Right ventricle myocardium superior (tissue), 1 donor: ENCODE measurements at places on chromosomes 6 and 20. TPM values are rescaled to one million over a fixed set of nuclear protein-coding genes. Genes with fewer than 3 reads are reported as not detected.
A peak's percentile ranks its signal among the peaks of the same experiment; 100 is the strongest.

Gene PNLDC1
- not detected for total RNA-seq

- no peak for DNase-seq
These were observed 29.7 kb downstream of the MTRES1 start for GRCh38 chr6:107057679-107058078.

GRCh38 chr6:13368079-13368730, 39.9 kb upstream of the TBC1D7 start:
- DNase-seq: no peak

Gene TAAR5
- total RNA-seq: not detected

Gene TRDN
- total RNA-seq: 370 TPM

Gene MAP7
- total RNA-seq: 2.1 TPM

- no peak for DNase-seq
These were observed 97.4 kb downstream of the EPB41L2 start for GRCh38 chr6:130965656-130966055.

- DNase-seq: no peak
These were observed 7.8 kb downstream of the DLGAP4 start for GRCh38 chr20:36313926-36314325.

DNA sequence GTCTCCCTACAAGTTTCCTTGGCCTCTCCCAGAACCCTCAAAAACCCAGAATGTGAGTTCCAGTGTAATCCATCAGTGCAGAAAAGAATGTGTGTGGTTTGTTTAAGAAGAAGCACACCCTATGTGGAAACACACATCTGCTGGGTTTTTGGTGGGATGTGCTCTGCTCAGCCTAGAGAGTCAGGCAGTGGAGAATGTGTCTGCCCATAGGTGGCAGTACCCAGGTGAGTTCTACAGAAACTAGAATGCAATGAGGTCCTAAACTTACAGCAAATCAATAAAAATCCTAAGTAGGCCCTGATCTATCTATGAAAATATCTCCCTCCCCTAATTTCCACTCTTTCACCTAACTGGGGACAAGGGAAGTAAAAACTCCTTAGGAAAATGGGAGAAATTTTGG, 437.3 kb downstream of the DHX35 start:
- DNase-seq: no peak

Gene SCGN
- total RNA-seq: 1.2 TPM

DNA sequence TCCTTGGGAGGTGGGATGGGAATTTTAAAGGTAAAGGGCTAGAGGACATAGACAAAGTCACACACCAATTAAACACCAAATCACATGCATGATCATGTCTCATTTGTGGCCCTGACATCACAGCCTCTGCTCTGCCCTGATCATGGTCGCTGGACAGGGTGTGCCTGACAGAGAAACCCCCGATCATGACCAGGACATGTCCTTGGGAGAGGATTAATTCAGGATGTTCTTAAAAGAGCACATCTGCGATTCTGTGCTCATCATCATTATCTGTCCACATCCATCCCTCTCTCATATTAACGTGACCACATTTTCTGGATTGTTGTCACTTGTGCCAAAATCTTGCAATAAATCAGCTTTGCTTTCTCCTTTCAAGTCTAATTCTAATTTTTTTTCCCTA, 7.7 kb upstream of the PBOV1 start:
- no peak for DNase-seq

Gene LINC00237
- not detected for total RNA-seq

Gene MOG
- total RNA-seq: 10.3 TPM

- DNase-seq: peak; percentile 61
These were observed 22.7 kb upstream of the ZNF184 start for GRCh38 chr6:27495386-27496135.

DNA sequence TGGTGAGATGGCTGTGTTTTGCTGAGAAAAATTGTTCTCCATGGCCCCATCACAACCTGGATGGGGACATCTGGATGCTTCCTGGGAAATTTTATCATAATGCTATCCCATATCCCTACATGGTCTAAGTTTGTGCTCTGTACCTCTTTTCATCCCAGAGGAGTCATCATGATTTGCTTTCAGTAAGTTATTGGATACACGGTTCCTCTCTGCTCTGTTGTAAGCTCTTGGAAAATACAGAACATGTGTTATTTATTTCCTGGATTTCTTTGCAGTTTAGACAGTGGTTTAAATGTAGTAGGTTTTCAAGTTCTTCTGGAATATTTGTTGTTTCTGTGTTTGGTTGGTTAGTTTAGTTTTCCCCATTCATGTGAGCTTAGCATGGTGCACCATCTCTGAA, 129.2 kb upstream of the ECI2 start:
- DNase-seq: no peak

Gene WDR27
- 9.0 TPM for total RNA-seq

Gene SMAP1
- total RNA-seq: 27.7 TPM

DNA sequence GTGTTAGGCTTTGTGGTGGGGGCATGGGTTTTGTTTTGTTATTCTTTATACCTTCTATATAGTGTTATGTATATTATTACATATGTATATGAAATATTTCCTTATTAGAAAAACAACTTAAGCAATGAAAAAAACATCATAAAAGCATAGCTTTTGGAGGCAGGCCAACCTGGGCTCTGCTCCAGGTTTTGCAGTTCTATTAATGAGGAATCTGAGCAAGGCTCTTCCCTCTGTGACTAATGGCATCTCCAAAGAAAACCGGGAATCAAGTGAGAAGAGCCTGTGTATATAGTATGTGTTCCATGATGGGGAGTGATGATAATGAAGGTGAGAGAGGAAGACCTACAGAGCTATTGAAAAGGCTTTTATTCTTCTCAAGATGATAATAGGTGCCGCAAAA, 291.1 kb downstream of the CLIC5 start:
- peak; percentile 59 for DNase-seq

Gene OR12D3
- total RNA-seq: not detected

Gene THBS2
- total RNA-seq: 8.6 TPM

Gene DACT2
- 1.6 TPM for total RNA-seq

DNA sequence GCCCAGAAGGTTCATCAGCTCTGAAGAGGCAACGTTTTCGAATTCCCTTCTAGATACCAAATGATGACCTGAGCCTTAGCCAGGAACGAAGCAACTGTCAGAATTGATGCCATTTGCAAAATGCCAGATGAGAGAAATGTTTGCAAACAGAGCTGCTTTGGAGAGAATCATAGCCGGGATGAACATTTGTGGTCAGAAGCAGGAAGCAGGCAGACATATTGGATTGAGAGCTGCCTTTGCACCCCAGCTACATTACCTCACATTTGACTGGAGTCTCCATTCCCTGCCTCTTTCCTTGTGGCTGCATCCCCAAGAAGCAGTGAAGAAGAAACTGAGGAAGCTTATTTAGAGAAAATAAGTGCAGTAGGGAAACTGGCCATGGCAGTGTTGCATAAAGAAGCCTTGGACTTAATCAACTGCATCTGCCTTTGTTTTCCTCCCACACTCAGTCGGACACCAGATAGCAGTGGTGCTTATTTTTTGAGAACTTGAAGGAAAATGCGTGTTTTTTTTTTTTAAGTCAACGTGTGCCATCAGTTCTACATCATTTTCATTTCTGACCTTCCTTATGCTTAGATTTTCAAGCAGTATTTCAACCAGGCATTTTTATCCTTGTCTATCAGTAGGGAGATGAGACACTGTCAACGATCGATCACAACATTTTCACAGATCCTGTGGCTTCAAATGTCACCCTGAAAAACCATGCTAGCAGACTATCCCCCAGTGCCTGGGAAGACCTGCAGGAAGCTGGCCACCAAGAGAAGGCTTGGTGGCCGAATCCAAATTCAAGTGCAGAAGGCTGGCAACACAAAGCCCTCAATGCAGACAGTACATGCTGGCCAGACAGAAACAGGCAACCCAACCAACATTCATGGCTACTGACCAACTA, 541.2 kb upstream of the JARID2 start:
- DNase-seq: no peak

GRCh38 chr6:168534265-168534664, 93.3 kb downstream of the SMOC2 start:
- no peak for DNase-seq

- DNase-seq: no peak
These were observed 16.3 kb downstream of the SS18L1 start for GRCh38 chr20:62159839-62160238.

DNA sequence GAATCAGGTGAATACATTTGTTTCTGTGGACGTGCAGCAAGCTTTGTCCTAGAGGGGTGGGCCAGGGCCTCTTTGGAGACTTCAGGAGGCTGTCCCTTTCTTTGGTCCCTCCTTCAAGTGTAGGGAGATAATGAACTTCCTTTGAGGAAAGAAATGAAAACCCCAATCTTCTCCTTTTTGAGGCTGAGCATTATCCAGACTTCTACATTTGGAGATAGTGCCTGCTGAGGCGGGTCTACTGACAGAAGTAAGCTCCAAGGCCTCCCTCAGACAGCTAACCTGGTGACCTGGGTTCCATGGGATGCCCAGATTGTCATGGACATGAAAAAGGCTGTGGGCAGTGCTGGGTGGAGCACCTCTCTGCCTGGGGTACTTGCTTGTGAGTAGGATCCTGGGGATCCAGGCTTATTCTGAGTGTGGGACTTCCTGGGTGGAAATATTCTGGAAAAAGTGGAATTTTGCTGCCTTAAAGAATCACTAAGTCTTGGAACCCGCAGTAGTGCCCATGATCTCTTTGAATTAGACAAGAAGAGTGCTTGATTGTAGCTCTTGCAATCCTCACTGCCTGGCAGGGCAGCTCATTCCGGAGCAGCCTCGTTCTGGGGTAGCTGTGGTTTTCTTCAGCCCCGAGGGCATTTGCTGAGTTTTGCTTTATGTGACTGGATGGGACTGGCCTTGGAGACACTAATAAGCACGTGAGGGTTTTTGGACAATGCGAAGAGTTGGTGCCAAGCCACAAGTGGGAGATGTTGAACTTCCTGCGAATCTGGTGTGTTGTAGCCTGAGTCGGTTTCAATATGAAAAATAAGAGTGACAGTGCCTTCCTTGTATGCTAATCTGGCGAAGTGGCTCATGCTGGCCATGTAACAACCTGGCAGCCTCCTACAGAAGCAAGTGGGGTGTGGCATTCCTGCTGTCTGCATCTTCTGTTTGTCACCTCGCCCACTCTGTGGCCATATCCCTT, 28.1 kb downstream of the SNRNP48 start:
- DNase-seq: peak; percentile 50

DNA sequence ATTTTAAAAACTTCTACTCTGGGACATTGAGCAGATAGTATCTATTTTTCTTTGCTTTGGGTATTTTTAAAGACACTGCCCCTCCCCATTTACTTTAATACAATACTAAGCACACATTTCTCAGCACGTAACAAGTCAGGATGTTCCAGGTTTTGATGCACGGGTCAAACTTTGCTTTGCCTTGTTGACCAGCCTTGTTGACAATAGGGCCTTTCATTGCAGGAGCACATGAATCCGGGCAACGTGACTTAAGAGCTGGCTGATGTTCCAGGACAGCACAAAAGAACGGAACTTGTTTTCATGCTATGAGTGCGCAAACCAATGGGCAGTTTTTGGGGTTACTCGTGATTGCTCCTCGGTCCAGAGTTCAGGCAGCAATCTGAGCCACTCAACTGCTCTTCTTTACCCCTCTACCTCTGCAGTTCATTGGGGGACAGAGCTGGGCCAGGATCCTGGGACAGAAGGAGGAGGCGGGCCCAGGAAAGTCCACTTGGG, 78.6 kb upstream of the SLC22A16 start:
- no peak for DNase-seq

GRCh38 chr6:56957856-56958255, 2.9 kb downstream of the BEND6 start:
- no peak for DNase-seq

DNA sequence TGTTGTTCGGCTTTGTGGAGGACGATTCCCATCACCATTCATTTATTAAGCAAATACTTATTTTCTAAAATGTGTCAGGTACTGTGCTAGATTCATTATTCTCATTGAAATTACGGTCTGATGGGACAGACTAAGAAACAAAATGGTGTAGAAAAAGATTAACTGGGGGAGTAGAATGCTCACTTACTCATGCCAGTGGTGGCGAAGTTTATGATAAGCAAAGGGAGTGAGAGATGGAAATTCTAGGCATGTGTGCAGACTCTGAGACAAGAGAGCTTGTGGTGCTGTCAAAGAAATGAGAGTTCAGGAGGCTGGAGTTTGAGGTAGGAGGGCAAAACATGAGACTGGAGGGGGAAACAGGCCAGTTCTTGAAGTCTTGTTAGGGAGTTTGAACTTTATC, 896 bp downstream of the RPP21 start:
- no peak for DNase-seq

DNA sequence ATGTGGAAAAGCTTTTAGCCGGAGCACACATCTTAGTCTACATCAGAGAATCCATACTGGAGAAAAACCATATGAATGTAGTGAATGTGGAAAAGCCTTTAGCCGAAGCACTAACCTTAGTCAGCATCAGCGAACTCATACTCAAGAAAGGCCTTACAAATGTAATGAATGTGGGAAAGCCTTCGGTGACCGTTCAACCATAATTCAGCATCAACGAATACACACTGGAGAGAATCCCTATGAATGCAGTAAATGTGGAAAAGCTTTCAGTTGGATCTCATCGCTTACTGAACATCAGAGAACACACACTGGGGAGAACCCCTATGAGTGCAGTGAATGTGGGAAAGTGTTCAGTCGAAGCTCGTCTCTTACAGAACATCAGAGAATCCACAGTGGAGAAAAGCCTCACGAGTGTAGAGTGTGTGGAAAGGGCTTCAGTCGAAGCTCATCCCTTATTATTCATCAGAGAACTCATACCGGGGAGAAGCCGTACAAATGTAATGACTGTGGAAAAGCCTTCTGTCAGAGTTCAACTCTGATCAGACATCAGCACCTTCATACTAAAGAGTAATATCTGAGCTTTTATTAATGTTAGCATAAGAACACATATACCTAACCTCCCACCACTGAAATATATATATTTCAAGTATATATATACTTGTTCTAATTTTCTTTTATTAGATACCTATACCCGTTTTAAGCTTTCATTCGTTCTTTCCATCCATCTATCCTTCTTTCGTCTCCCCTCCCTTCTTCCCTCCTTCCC, 12.5 kb downstream of the ZNF391 start:
- DNase-seq: no peak

DNA sequence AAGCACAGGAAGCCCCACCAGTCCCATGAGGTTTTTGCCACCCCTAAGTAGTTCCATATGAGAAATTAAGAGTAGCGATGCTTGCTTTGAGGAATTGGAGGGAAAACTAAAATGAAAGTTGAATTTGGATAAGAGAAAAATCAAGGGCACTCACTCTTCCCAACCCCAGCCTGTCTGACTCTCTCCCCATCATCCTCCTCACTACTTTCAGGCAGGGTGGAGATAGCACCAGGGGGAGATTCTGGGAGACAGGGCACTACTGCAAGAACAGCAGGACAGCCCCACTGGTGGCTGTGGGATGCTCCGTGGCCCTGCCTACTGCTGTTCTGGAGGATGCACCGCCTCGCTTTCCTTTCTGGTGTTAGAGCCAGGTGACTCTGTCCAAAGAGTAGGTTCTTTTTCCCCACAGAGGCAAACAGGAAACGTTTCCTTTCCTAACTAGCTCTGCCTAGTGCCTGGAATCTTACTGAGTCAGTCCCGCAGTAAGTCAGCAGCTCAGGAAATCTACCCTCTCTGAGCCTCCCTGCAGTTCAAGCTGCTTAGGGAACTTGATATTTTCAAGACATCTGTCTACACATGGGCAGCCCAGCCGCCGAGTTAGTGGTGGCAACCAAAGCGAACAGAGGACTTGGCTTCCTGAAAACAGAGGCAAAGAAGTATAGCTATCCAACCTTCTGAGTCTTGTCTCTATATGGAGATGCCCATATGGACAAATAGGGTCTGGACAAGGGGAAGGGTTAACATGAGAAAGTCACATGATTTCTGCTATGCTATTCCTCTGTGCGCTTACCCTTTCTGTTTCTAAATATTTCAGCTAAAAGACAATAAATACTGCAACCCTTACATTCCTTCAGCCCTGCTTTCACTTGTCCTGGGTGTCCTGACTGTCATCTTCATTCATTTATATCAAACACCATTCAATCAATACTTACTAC, 11.4 kb downstream of the HLA-E start:
- DNase-seq: peak; percentile 48
